ENCODE measurements at places on chromosomes 7 and 10.

DNA sequence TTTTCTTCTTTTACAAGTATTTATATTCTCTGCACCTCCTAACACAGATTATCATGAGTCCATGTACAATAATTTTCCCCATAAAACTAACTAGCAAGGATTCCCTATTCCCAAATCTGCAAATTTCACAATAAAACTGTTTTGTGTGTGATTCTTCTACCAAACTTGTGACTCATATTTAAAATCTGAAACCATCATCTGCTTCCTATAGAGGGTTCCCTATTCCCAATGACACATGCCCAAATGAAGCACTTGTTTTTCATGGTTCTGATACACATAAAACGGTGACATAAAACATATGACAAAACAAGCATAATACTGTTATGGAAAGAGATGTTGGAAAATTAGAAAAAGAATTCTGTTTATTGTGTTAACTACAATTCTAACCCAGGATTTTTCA is 657.6 kb downstream of the PARD3 start:
- no peak for DNase-seq

DNA sequence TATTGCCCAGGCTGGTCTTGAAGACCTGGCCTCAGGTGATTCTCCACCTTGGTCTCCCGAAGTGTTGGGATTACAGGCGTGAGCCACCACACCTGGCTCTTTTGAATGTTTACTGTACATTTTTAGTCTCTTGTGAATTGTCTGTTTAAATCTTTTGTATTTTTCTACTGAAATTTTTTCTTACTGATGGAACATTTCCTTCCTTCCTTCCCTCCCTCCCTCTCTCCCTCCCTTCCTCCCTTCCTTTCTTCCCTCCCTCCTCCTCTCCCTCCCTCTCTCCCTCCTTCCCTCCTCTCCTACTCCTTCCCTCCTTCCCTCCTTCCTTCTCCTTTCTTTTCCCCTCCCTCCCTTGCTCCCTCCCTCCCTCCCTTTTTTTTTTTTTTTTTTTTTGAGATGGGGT is 58.0 kb downstream of the DAGLB start:
- DNase-seq: no peak

GRCh38 chr7:4883372-4884144 is at the start of gene RADIL:
RADIL (minus strand) TSS chr7:4883716; CDS start chr7:4878139, 5,577 bp downstream.
- DNase-seq: peak; percentile 99

DNA sequence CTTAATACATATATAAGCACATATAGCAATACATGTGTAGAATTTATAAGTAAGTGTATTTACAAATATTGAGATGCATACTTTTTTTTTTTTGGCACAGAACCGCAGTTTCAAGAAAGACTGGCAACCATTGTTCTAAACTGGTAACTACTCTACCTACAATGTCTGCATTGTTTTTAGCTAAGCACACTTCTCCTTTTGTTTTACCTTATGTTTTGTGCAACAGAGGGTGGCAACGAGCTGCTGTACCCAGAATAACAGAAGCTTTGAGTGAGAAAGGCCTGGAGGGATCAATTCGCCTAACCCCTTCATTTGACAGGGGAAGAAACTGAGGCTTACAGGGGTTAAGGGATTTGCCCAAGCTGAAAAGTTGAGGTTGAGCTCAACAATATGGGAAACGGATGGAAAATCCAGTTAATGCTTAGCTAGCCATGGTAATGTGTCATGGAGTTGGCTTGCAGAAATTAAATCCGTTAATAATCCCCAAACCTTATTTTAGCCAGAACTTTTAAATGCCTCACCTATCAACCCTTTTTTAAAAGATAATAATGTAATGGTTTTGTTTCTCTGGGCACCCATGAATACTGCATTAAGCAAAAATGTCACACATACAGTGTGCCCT is 25.5 kb downstream of the FZD1 start:
- DNase-seq: no peak

All from D341Med (cell line).